ENCODE measurements at places on chromosomes 6 and 20.
A peak's percentile ranks its signal among the peaks of the same experiment; 100 is the strongest.

DNA sequence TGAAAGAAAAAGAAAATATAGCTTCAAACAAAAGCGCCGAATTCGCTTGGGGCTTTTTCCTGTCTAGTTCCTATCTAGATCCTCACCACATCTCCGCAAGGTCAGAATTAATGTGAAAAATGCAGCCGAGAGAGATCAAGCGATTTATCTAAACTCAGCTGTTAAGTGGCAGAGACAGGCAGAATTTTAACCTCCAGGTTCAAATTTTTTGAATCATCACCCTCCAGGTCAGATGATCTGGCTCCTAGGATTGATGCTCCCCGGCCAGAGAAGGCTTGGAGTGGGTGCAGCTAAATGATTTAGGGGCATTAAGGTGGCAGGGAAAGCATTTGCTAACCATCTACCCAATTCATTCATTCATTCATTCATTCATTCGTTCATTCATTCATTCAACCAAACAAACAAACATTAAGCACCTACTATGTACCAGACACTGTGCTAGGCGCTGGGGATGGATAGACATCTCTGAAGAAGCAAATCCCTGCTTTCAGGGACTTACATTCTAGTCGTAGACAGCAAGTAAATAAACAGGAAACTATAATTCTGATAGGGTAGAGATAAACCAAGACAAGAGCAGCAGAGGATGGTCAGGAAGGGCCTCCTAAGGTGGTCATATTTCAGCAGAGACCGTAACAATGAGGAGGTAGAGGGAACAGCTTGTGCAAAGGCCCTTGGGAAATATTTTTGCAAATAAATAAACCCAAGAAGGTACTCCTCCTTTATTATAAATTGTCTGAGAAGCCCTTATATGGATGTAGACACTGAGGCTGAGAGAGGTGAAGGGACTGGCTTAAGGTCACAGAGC is 672 bp upstream of the UBE2V1 start:
- DNase-seq: no peak

GRCh38 chr6:39681674-39682121 is 43.5 kb downstream of the KIF6 start:
- DNase-seq: no peak

- DNase-seq: no peak
Measured at GRCh38 chr6:10962673-10963072, 75.8 kb downstream of the SYCP2L start.

DNA sequence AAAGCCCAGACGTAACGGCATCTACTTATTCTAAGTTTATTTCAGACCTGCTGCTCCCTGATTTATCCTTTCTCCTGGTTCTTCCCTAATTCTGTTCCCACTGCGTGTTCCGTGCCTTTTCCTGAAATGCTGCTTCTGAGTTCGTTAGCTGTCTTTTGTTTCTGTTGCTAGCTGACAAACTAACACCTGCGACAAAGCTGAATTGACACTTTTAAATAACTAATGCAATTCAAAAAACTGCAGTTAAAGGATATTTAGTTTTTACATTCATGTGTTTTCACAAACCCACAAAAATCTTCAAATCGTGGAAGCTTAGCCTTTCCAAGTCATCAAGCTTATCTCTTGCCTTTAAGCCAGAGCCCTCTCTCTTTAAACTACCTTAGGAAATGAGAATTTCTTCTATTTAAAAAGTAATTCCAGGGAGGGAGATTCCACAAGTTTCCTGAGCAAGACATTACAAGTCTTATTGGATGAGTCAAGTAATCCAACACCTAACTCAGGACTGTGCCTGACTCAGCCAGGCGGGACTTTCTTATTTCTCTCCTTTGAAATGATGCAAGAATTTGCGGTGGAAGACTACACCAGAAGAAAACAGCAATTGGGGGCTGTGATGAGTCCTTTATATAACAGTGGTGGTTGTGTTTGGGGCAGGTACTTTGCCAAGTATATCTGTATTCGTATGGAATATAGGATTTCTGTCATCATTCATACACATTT is 6.3 kb downstream of the ADTRP start:
- DNase-seq: no peak

DNA sequence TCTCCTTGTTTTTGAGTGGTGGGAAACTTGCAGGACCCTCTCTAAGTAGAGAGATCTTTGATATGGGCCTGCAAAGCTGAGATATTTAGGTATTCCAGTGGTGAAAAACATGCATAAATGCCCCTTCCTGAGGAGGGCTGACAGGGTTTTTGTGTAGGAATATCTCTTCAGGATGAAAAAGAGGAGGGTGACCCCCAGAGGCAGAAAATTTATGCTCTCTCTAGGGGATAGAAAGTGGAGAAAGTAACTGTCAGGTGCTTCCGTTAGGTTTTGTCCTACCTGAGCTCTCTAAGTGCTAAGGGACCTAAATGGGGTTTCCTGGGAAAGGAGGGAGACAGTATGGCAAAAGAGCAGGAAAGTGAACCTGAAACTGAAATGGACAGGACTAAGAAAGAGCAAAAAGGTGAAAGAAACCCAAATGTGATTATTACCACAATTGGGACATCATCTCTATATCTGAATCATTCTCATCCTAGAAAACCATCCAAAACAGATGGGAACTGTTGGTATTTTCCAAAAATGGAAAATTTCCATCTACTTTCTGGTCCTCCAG is 2.0 kb downstream of the COL19A1 start:
- no peak for DNase-seq

DNA sequence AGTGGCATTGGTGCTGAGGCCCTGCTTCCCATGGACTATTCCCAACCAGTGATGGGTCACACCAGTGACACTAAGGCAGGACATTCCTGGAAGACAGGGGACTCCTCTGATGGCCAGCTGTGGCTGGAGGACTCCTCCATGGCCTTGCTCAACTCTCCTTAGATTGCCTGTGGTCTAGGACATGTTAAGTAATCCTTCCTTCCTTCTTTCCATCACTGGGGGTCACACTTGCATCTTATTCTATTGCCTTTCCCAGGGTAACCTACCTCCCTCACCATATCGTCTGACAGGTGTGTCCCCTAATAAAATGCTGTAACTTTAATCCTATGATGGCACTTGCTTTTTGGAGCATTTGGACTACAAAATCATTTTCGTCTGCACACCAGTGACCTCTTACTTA is 24.5 kb upstream of the HLA-A start:
- DNase-seq: no peak

GRCh38 chr6:5124526-5124925 is 39.4 kb downstream of the PPP1R3G start:
- no peak for DNase-seq

GRCh38 chr20:49594143-49594930 is 26.4 kb upstream of the PTGIS start:
- peak; percentile 23 for DNase-seq

DNA sequence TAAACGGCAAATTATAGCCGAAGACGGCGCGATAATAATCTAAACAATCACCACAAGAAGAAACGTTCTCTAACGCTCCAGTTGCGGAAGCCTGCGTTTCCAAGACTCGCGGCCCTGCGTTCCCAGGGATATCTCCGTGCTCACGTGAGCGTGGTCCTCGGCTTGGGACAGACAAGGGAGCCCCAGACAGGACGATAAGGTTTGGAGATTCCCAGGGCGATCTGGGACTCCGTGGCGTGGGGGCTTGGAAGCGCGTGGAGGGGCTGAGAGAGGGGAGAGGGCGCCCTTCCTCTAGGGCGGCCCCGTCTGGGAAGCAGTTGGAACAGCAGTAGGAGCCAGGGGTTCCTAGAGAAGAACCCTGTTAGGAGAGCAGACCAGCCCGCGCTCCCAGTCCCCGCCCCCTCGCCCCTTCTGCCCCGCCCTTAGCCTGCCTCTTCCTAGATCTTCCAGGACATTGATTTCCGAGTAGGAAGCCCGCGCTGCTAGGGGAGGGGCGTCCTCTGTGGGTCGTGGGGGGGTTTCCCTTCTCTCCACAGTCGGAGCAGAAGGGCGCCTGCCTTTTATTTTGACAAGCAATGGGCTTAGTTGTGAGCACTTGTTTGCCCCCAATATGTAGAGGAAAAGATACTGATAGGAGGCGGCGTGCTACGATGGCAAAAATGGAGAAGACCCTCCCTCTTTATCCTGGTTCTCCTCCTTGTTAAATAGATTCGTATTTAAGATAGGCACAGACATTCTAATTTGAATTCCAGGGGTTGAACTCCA is 10.6 kb downstream of the NRN1 start:
- DNase-seq: no peak

- DNase-seq: no peak
Measured at GRCh38 chr6:159119791-159120190, 49.4 kb upstream of the FNDC1 start.

- DNase-seq: no peak
Measured at GRCh38 chr6:166097914-166098522, 69.6 kb downstream of the TBXT start.

DNA sequence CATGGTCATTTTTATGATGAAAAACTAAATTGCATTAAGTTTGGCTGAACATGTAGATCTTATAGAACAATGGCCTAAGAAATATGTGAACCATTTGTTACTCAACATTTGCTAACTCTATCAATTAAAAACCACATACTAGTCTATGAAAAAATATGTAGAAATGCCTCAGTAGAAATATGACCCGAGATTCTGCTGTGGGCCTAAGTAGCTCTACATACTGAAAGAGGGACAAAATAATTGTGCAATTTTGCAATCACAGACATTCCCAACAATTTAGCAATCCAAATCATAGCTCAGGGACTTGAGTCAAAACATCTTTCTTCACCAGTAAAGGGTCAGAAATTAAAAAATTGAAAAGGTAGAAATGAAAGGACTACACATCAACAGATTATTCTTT is 619.0 kb downstream of the FRK start:
- no peak for DNase-seq

- no peak for DNase-seq
Measured at GRCh38 chr6:106185615-106186014, 99.5 kb downstream of the PRDM1 start.

- no peak for DNase-seq
Measured at GRCh38 chr6:112701201-112701600, 354.1 kb downstream of the RFPL4B start.

GRCh38 chr6:32088487-32089049 is 20.6 kb downstream of the TNXB start:
- no peak for DNase-seq

DNA sequence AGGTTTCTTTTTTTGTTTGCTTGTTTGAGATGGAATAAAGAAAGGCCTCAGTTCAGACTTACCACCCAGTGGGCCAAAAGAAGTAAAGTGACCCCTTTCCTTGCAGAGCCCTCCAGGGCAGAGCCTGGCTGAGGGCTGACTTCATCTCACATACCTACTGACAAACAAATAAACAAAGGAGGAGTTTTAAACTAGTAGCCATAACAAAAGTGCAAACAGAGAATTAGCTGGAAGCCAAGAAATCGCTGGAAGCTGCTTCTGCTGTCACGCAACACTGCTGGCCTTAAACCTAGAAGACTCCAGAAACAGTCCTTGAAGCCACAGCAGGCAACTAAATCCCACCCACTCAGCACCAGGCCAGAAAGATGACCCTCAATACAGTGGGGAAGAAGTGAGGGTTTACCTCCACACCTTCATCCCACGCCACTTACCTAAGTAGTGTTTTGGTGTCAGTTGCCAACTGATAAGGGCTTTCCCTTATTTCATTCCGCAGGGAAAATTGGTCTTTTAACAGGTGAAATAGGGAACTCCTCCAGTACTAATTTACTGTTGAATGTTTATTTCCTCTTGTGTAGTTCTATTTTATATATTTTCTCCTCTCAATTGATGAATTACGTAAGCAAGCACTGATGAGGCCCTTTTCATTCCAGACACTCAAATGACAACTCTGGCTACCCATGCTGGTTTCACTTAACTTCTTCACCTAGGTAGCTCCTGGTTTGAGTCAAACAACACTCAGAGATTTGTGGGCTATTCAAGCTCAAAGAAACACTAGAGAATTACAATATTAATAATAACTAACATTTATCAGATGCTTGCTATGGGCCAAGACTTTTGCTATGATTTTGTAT is 46.2 kb downstream of the EDN1 start:
- DNase-seq: no peak

DNA sequence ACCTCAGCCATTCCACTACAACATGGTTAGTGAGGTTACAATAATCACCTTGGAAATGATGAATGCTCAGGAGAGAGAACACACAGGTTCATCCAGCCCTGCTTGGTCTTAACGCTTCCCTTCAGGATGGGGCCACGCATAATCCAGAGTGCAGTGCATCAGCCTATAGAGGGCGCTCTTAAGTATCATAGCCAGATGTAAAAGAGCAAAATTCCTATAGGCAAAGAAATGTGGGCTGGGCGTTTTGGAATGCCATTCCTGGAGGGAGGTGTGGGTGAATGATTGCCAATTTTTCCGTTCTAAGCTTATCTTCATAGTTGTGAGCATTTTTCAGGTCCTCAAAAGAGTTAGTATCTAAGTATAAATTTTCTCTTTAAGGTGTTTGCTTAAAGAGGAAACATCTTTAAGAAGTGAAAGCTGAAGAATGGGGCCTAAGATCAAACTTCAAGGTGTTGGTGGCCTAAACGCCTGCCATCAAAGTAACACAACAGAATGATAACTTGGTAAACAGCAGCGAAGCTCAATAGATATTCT is 1.8 kb downstream of the RIPOR2 start:
- DNase-seq: no peak

DNA sequence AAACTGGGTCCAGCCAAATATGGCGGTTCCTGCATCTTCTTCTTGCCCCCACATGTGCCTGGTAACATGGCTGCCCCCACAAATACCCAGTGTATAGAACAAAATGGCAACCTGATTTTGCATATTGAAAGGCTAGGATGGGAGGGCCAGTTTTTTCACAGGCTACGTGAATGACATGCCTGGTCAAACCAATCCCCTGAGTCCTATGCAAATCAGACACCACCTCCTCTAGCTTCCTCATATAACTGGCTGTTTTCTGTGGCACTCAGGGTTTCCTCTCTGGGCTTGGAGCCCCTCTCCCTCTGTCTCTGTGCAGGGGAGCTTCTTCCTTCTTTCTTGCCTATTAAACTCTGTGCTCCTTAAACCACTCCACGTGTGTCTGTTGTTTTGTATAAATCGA is 372.1 kb downstream of the KIF16B start:
- DNase-seq: no peak

DNA sequence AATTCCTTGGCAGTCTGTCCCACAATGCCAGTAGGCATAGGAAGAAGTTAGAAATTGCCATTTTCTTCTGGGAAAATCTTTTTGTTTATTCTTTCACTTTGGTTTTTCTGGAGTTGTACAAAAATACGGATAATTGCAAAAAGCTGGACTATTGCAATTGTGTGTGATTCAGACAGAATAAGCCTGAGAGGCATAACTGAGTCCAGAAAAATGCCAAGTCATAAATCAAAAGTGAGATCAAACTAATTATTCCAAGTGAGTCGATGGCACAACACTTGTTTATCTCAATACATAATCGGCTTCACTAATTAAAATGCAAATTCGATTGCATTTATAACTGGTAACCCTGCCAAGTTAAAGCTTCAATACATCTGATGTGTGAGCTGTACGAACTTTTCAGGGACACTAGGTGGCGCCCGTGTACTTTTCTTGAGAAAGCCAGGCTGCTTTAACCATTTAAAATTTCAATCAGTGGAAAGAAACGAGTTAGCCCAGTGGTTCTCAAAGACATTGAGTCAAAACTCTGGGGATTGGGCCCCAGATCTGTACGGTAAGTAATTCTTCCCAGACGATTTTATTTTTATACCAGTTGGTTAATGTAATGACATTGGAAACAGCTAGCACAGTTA is 102.6 kb downstream of the LAMP5 start:
- peak; percentile 3 for DNase-seq

- DNase-seq: no peak
Measured at GRCh38 chr6:159085396-159085895, 40.7 kb upstream of the TAGAP start.
